ENCODE measurements at places on chromosomes 4 and X.

GRCh38 chrX:40099055-40099958, 1.5 kb upstream of the BCOR start:
- no peak for DNase-seq

GRCh38 chrX:39736216-39737211, 361.2 kb downstream of the BCOR start:
- peak; percentile 56 for DNase-seq

GRCh38 chr4:107564326-107564725, 155.7 kb downstream of the PAPSS1 start:
- peak; percentile 44 for DNase-seq

DNA sequence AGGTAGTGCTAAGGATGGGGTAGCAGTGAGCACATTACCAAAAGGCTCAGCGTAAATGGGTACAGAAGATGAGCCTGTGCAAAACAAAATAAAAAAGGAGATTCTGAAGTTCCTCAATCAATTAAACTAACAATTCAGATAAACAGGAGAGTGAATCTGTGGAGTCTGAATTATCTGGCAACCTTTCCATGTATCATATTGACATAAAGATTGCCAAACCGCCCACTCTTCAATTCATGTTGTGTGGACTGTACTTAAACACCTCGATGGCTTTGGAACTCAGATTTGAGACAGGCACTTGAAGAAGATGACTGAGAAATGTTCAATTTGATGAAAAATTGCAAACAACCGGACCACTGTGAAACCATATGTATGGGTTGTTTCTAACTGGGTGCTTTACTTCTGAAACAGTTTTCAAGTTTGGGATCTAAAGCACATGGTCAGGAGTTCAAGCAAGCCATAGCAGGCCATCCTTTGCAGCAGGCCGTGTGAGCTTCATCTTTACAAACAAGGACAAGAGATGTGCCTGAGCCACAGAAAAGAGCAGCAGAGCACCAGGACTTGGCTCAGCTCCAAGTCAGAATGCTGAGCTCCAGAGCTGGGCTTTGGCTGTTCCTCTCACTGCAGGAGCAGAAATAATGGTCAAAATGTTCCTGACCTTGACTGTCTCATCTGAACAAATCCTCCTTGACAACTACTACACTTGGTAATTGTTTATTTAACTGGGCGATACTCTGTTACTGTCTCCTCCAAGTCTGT, 108.1 kb downstream of the MGST2 start:
- DNase-seq: no peak
